CD4-positive, alpha-beta T cell treated with Interleukin-4 for 4 hours (primary cell): ENCODE measurements at places on chromosomes 1 and 21.

GRCh38 chr1:116211294-116211693 lies 100.1 kb downstream of the MAB21L3 start:
- DNase-seq = no peak

DNA sequence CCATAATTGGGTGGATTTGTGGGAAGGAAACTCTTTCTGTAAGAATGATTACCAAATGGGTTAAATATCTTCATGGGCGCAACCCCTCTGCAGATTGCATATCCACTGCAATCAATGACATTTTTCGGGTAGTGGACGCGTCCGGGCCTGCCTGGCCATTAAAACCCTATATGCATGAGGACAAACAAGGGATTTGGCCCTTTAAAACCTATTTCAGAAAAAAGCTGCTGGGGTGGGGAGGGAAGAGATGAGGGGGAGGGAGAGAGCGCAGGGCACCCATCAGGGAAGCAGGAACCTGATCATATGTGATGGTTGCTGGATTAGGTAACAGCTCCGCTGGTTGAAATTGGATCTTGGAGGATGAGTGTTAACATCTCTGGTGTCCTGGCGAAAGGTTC lies 228.8 kb downstream of the PBX1 start:
- no peak for DNase-seq

GRCh38 chr1:59815892-59816291 lies 1.1 kb downstream of the HOOK1 start:
- DNase-seq = no peak

DNA sequence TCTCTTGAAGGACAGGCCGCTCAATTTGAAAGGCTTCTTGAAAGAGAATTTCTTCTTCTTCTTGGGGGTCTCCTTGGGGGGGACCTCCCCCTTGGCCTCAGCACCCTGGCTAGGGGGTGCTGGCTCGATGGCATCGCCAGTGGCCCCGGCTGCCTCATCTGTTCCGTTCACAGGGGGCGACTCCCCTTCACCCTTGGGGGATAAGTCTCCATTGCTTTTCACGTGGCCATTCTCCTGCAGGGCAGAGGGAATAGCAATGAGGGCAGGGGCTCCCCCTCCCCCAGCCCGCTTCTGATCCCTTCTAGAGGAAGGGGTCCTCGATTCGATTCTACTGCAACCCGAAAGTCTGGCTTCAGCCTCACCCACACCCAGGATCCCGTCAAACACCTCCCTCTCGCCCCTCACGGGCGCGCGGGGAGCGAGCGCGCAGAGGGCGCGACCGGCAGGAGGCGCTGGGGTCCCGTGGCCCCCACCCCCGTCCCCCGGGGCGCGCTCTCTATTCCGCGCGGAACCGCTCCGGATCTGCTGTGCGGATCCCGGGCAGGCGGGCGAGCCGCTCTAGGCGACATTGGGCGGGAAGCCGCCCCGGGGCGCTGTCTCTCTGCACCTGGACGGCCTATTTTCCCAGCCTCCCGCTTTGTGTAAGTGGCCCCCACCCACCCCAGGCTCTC lies 1.0 kb downstream of the MARCKSL1 start:
- peak; percentile 56 for DNase-seq

- no peak for DNase-seq
These were observed 195.7 kb downstream of the ROR1 start for GRCh38 chr1:63969441-63969901.

GRCh38 chr1:224866940-224867339 lies 62.5 kb upstream of the DNAH14 start:
- no peak for DNase-seq

DNA sequence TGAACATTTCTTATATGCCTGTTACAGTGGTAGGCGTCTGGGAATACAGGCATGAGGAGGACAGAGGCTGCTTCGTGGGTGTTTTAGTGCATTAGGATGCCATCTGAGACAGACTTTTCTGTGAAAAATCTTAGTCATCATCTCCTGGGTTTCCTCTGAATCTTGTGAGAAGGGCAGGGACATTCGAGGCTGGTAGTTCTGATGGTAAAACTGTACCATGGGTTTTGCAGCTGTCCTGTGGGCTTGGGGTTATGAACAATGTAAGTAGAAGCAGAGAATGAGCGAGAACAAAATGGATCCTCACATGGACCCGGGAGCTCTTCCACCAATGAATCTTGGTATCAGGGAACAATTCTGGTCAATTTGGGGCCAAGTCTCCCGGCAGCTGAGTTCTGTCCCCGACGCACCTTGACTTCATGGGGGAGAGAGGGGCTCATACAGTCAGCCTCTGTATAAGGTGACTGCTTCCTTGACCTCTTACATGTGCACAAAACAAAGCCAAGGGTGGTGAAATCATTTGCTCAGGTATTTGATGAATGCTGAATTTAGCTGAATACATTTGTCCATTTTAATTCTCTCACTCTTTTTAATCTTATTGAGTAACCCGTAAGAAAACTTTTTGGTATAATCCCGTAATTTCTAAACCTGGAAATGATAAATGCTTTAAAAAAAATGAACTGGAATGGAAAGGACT lies 63.6 kb upstream of the ERRFI1 start:
- DNase-seq = no peak

- DNase-seq = no peak
These were observed 52.4 kb upstream of the C1orf53 start for GRCh38 chr1:197850042-197850441.

GRCh38 chr1:172486805-172487454 lies 43.1 kb upstream of the PIGC start:
- DNase-seq = no peak

DNA sequence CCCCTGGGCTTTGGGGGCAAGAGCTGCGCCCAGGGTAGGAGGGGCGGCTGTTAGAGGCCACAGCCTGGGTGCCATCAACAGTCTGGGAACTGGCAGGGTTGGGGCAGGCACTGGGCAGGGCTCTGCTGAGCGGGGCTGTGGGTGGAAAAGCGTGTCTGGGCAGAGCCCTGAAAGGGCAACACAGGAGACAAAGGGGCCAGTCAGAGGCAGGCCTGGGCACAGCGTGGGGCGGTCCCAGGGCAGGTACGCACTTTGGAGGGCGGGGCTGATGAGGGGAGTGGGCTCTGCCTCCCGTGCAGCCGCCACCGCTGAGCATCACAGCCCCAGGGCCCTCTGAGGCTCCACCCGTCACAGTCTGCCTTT lies 13.9 kb downstream of the CELSR2 start:
- no peak for DNase-seq

- no peak for DNase-seq
These were observed 55.2 kb downstream of the YARS1 start for GRCh38 chr1:32761936-32762335.

DNA sequence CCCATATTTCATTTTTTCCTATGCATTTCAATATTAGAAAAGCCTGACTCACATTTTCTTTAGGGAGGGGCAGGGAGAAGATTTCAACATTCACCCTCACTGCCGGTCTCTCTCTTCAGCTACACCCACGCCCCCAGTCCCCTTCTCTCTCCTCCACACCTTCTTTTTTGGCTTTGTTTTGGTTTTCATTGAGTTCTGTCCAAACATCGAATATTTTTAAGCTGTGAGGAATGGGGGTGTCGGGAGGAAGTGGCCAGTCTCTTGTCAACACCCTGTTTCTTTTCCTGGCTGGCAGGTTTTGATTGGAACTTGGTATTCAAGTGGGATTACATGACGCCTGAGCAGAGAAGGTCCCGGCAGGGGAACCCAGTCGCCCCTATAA lies 177.3 kb downstream of the PGBD5 start:
- no peak for DNase-seq

GRCh38 chr1:16189003-16189402 lies 23.4 kb downstream of the ARHGEF19 start:
- DNase-seq = no peak

GRCh38 chr1:197807739-197808453 lies 32.6 kb upstream of the DENND1B start:
- DNase-seq = no peak

- no peak for DNase-seq
These were observed 13.8 kb downstream of the RNU5D-1 start for GRCh38 chr1:44717156-44717555.

DNA sequence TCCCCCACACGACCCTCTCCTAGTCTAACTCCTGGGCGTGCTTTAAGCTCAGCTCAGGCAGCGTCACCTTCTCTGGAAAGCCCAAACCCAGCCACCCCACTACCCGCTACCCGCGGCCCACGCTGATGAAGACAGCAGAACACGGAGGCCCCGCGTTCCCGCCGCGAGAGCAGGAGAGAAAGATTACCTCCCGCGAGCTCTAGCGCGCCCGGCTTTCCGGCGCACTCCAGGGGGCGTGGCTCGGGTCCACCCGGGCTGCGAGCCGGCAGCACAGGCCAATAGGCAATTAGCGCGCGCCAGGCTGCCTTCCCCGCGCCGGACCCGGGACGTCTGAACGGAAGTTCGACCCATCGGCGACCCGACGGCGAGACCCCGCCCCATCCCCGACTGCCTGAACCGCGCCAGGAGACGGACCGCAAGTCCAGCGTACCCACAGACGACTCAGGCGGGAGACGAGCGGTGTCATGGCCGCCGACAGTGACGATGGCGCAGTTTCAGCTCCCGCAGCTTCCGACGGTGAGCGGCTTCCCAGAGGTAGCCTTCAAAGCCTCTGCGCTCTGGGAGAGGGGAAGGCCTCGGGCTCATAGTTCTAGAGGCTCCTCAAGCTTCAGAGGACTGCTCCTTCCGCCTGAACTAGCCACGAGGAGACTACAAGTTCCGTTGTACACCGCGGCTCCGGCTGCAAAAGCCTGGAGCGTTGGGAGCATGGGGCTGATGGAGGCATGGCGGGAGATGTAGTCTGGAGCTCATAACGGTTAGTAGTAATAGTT lies at the start of the genes MUTYH and TOE1:
TSS of gene MUTYH (minus strand) at position 652 of the 770 bp plus-strand sequence. CDS start 5,935 bp downstream, outside the sequence.
TSS of gene TOE1 (plus strand) at position 382 of the 770 bp plus-strand sequence. CDS start at position 465, 83 bp downstream.
- peak; percentile 90 for DNase-seq

DNA sequence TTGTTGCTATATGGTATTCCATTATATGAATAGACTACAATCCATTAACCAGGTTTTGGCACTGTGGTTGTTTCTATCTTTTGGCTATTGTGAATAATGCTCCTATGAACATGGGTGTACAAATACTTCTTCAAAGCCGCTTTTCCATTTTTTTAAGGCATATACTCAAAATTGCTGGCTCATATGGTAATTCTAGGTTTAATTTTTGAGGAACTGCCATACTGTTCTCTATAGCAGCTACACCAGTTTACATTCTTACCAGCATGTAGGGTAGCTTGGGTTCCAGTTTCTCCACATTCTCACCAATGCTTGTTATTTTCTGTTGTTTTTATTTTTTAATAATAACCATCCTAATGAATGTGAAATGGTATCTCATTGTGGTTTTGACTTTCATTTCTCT lies 19.9 kb upstream of the AGO1 start:
- DNase-seq = no peak

DNA sequence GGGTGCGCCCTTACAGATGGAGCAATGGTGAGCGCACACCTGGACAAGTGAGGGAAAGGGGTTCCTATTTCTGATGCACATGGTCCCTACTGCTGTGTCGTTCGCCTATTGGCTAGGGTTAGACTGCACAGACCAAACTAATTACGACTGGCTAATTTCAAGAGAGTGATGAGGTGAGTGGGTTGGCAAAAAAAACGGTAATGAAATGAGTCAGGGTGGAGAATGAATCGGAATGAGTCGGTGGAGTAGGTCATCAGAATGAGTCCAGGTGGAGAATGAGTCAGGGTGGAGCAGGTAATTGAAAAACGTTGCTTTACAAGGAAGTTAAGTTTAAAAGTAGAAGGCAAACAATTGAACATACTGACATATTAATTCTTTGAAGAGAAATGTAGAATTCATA lies 79.8 kb downstream of the WDR4 start:
- DNase-seq = no peak

- DNase-seq = no peak
These were observed 566.9 kb upstream of the ZRANB2 start for GRCh38 chr1:71647513-71648300.

GRCh38 chr1:2948751-2949680 lies 72.3 kb upstream of the ACTRT2 start:
- DNase-seq = no peak

- no peak for DNase-seq
These were observed 45.9 kb upstream of the IPO9 start for GRCh38 chr1:201783058-201783457.

- peak; percentile 14 for DNase-seq
These were observed 38.2 kb downstream of the H3-3A start for GRCh38 chr1:226100436-226101391.

DNA sequence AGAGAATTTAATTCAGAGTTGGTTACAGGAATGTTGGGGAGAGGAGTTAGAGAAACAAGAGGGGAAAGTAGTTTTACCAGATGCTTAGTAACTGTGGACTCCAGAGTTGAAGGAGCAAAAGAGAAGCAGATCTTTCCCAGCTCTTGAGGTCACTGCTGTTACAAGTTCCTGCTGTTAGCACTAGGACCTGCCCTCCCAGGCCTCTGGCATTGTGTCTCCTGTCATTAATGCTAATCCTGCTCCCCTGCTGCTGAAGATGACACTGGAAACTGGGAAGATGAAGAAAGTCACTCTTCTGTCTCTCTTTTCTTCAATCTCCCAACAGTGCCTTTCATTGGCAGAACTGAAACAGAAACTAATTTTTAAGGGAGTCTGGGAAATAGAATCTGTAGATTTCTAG lies 845.6 kb downstream of the ADGRL2 start:
- DNase-seq = no peak

DNA sequence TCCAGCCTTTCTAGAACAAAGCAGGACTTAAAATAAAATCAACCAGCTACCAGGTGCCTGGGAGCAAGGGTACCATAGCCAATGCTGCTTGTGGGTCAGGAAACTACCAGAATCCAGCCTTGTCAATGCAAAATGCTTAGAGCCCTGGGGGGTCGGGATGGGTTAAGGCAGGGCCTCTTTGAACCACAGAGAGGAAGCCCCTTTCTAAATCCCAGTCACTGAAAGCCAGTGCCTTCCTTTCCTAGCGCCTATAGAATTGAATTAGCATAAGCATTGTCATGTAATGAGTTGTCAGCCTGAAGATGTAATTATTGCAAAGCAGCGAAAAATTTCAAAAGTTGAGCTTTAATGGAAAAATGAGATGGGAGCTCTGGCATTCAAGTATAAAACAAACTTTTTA lies 176.6 kb upstream of the DAB1 start:
- DNase-seq = no peak

DNA sequence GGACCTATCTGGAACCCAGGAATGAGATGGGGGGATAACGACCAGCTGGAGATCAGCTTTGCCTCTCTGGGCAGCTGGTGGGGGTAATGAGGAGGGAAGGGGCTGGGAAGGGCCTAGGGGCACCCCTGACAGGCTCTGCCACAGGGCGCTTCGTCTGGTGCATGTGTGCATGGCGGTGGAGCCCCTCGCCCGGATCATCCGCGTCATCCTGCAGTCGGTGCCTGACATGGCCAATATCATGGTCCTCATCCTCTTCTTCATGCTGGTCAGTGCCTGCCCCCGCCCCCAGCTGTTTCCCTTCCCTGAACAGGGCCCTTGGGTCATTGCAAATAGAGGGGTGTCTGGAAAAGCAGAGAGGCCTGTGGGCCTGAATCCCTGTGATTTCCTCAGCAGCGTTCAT lies 7.4 kb downstream of the CATSPER4 start:
- DNase-seq = no peak

- no peak for DNase-seq
These were observed 85.9 kb upstream of the SIM2 start for GRCh38 chr21:36613059-36613458.

DNA sequence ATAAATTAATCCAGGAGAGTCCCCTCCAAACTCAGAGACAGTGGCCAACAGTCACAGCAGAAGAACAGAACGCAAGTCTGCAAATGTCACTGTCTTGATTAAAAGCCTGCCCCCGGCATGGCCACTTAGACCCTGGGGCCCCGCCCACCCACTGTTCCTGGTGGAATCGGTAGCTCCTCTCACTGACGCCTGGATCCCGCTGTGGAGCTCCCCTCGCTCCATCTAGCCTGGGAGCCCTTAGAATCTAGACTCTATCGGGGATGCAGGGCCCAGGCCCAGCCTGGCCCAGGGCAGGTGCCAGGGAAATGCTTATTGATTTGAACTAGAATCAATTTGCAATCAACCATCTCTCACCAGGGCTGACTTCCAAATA lies 21.4 kb upstream of the PLEKHG5 start:
- no peak for DNase-seq
